ENCODE measurements at places on chromosomes 6 and 20. TPM values are rescaled to one million over a fixed set of nuclear protein-coding genes. Genes with fewer than 3 reads are reported as not detected.

The YWHAB gene
- total RNA-seq: 209 TPM

GRCh38 chr6:21522797-21523456 is 70.6 kb upstream of the SOX4 start:
- DNase-seq: no peak
- no peak overlapping the region for H3K27ac ChIP-seq
- no peaks in the 10 kb centered on the region for H3K36me3 ChIP-seq
- no peak overlapping the region for H3K4me3 ChIP-seq

- no peak overlapping the region for H3K27ac ChIP-seq
- H3K36me3 ChIP-seq: peaks cover 16% of the 10 kb centered on the region
- no peak for DNase-seq
- H3K4me1 ChIP-seq: peaks cover 28% of the 10 kb centered on the region
These were observed 63.0 kb downstream of the ARID1B start for GRCh38 chr6:156840136-156840535.

The ETV7 gene
- total RNA-seq: 8.7 TPM

- no peaks in the 10 kb centered on the region for H3K36me3 ChIP-seq
- no peak for DNase-seq
- H3K27ac ChIP-seq: no peak overlapping the region
- no peak overlapping the region for H3K4me3 ChIP-seq
- H3K27me3 ChIP-seq: no peaks in the 10 kb centered on the region
These were observed 109.3 kb downstream of the THBS2 start for GRCh38 chr6:169144356-169144755.

GRCh38 chr20:56875052-56875659 is 246.1 kb downstream of the TFAP2C start:
- no peaks in the 10 kb centered on the region for H3K4me1 ChIP-seq
- no peak overlapping the region for H3K27ac ChIP-seq
- H3K27me3 ChIP-seq: no peaks in the 10 kb centered on the region
- no peaks in the 10 kb centered on the region for H3K36me3 ChIP-seq
- H3K4me3 ChIP-seq: no peak overlapping the region

The TRAPPC3L gene
- not detected for total RNA-seq

- DNase-seq: no peak
- peaks cover 8% of the 10 kb centered on the region for H3K27me3 ChIP-seq
- H3K27ac ChIP-seq: no peak overlapping the region
- H3K36me3 ChIP-seq: no peaks in the 10 kb centered on the region
- H3K4me1 ChIP-seq: peaks cover 4% of the 10 kb centered on the region
These were observed 64.8 kb upstream of the RCAN2 start for GRCh38 chr6:46556053-46556452.

GRCh38 chr6:14456941-14457340 is 339.4 kb downstream of the CD83 start:
- no peak overlapping the region for H3K4me3 ChIP-seq
- H3K27me3 ChIP-seq: no peaks in the 10 kb centered on the region
- DNase-seq: no peak

The CDH22 gene
- not detected for total RNA-seq

The TTLL9 gene
- total RNA-seq: not detected

The BMP2 gene
- total RNA-seq: not detected
